Activated CD4-positive, alpha-beta T cell treated with anti-CD3 and anti-CD28 coated beads, Interleukin-2, amount 50 U/mL, for 48 hours (primary cell): ENCODE measurements at places on chromosomes 1 and 21.

- no peak for DNase-seq
These were observed 361.5 kb downstream of the KIF26B start for GRCh38 chr1:245516284-245516759.

DNA sequence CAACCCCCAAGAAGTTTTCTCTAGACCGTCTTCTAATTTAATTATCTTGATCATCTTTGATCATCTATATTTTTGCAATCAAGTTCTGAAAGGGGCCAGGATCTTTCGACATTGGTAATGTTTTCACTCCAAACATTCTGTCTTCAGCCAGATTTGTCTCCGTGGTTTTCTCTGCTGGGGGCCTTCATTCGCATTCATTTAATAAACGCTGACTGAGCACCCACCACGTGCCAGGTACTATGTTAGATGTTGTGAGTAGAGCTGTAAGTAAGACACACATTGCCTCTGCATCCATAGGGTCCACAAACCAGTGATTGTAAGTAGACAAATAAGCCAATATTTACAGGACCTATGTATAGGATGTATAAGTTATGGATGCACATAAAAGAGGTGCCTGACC lies 134.5 kb upstream of the MROH9 start:
- DNase-seq = no peak

DNA sequence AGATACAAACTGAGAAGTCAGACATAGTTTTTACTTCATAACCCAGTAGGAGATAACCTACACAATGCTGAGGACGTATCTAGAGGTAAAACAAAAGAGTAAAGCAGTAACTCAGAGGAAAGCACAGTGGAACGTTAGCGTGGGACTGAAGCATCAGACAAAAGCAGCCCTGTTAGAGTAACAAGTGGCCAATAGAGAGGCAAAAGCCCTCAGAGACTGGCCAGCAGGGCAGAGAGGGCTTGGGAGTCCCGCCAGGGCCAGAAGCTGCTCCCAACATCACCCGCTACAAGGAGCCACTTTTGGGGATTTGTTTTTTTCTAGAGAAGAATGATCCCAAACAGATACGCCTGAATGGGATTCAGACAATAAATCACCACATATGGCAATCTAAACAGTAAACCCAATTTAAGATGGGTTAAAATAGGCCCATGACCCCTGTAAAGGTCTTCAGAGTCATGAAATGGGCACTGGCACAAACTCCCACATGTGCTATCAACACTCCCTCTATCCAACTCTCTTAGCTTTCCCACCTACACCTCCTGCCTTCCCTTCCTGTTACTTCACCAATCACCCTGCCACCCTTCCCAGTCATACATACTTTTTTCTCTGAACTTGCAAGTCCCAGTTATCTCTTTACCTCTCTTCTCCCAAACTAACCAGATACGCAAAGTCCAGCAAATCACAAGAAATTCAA lies 17.2 kb downstream of the TADA1 start:
- no peak for DNase-seq

DNA sequence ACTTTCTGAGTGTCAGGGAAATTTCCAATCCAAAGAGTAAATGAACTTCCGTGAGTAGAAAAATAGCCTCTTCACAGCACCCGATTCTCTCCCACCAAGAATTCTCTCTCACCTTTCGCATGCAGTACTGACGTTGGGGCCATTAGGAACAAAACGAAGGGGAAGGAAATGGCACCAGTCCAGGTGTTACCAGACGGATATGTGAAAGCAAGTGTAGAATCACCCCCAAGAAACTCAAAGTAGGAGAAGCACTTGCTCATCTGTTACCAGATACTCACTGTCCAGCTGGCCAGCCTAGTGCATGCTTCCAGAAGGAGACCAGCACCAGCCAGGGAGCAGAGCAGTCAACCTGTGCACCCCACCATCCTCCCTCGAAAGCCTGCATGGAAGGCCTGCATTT lies 55.1 kb downstream of the ITPKB start:
- no peak for DNase-seq

DNA sequence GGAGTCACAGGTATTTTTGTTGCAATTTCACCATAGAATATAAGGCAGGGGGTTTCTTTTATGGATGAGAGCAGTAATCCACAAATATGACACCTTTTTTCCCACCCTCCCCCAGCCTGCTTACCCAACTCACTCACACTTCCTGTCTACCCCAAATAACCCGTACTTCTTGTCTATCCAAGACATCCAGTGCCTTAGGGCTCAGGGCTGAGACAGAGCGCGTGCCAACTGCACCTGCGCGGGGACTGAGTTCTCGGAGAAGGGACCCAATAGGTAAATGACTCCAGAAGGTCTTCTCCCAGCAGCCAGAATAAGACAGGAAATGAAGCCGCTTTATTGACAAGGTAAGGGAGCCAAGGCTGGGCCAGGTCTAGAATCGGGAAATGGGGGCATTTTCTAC lies 369.1 kb downstream of the SIPA1L2 start:
- DNase-seq = no peak

DNA sequence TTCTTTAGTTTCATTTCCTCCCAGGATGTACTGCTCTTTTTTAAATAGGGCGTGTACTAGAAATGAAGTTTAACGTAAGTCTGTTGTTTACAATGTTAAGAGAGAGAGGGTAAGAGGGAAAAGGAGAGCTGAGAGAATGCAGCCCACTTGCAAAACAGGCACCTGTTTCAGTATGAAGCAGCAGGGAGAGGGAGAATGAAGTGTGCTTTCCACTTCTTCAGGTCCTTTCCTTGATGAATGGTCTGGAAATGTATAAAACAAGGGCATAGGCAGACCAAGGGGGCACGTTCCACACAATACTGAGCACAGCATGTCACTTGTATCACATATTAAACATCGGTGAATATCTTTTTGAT lies 2.0 kb downstream of the KCNA3 start:
- DNase-seq = no peak

DNA sequence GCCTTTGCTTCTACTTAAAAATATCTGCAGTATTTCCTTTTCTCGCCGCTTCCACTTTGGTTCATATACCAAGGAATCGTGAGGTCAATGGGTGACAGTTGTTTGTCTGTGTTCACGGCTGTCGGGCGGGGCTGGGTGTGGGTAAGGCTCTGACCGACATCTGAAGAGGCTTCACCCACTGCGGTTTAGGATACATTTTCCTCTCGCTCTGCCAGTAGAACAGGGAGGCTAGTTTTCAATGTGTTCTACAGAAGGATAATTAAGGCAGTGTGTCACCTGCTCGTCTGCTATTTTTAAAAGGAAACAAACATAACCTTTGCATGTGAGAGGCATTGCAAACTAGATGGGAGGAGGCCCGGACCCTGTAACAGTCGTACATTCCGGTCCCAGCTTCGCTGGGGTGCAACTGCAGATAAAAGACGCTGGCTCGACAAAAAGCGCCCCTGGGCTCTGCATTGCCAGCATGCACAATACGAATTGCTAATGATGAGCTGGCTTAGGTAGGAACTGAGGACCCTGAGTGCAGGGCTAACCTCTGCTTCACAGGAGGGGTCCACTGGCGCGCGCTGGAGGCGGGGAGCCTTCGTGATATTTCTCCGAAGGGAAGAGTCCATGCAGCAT lies 8.5 kb upstream of the ERG start:
- no peak for DNase-seq

DNA sequence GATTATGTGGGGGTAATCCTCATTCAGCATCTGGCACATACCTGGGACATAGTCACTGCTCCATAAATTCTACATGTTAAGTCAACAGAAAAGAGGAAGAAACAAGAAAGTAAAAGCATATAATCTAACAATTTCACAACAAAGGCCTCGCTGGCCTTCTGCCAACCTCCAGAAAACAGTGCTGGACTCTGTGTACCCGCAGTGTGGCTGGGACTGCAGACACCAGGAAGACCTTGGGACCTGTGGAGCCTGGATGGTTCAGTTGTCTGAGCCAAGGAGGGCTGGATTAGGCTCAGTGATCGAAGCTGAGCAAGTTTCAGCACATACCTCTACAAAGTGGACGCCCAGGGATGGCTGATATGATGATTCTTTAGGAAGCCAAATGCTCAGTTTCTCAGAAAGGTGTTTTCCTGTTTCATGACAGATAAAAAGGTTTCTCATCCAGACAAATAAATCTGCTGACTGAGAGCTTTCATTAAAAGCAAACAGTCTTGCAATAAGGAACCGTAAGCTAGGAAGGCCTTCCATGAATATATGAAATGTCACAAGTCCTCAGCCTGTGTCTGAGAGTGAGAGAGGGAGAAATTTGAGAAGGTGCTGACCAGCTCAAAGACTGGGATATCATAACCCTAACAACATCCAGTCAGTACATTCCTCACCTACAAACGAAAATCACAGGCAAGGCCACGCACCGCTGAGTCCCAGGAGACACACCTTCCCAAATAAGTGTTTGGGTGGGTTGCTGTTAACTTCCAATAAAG lies 48.4 kb downstream of the CAPZB start:
- DNase-seq = no peak

DNA sequence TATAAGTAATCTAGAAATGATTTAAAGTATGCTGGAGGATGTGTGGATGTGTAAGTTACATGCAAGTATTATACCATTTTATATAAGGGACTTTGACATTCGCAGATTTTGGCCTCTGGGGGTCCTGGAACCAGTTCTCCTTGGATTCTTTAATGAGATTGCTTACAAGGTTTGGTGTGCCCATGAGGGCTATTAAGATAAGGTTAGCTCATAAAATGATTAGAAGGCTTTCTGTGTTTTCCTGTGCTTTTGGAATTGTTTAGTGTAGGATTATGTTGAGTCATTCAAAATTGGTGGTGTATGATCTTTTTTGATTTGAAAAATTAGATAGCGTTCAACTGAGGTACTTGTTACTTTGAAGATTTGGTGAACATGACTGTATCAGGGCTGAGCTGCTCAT lies 5.6 kb downstream of the USP25 start:
- DNase-seq = no peak

DNA sequence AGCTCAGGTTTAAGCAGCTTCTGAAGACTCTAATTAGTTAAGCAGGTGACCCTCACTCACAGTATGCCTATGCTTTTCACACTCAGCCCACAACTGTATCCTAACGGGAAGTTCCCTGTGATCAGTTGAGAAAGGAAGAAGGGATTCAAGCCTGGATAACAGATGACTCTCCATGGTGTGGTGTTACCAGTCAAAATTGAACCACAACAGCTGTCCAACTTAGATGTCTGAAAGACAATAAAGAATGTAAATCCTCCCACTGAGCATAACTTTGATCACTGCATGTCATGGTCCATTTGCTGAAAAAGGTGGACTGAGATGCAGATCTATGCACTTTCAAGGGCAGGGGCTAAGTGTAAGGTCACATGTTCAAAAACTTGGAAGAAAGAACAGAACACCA lies 32.3 kb upstream of the DIPK1A start:
- no peak for DNase-seq

GRCh38 chr1:207695891-207696290 lies 51.0 kb downstream of the CR1L start:
- no peak for DNase-seq

- no peak for DNase-seq
These were observed 162.0 kb upstream of the ZP4 start for GRCh38 chr1:238052496-238053266.

GRCh38 chr1:90387805-90388204 lies 329.3 kb downstream of the BARHL2 start:
- no peak for DNase-seq

- no peak for DNase-seq
These were observed 9.3 kb downstream of the SLAMF8 start for GRCh38 chr1:159835862-159836525.

DNA sequence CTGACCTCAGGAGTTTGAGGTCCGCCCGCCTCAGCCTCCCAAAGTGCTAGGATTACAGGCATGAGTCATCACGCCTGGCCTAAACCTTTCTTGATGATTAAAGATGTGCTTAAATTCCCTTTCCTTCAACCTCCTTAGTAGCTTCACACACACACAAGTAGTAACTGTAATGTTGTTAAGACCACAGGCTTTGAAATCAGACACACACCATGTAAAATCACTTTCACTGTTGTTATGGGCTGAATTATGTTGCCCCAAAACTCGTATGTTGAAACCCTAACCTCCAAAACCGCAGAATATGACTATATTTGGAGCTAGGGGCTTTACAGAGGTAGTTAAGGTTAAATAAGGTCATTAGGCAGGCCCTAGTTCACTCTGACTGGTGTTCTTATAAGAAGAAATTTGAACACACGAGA lies 180.2 kb downstream of the NR5A2 start:
- DNase-seq = no peak

- DNase-seq = peak; percentile 17
These were observed 89.7 kb upstream of the HMCN1 start for GRCh38 chr1:185644531-185644930.

DNA sequence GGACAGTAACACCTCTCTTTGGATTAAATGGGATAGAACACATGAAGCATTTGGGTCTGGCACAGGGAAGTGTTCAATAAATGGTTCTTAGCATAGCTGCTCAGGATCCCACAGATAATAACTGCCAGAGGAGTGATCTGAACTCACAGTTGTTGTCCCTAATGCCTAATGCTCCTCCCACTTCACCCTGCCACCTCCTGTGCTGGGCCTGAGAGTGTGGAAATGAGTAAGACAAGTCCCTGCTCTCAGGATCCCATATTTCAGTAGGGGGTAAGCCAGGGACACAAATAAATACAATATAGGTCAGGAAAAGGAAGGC lies 19.9 kb upstream of the FOXO6 start:
- DNase-seq = no peak

DNA sequence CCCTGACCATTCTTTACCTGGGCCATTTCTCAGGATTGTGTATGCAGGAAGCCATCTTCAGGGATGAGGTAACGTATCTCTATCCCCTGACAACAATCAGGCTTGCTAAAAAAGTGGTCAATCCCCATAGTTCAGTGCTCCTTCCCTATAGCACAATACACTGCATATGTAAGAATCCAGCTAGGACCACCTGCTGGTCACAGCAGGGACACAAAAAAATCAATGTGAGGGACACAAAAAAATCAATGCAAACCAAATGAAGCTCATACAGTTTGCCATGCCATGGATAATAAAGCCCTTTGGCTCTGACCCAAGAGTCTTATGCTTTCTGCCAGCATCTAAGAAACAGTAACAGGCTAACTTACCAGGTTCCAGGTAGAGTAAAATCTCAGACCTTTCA lies 16.3 kb downstream of the ACBD6 start:
- no peak for DNase-seq

- DNase-seq = no peak
These were observed 1.2 kb upstream of the CAMTA1 start for GRCh38 chr1:6783936-6784559.

DNA sequence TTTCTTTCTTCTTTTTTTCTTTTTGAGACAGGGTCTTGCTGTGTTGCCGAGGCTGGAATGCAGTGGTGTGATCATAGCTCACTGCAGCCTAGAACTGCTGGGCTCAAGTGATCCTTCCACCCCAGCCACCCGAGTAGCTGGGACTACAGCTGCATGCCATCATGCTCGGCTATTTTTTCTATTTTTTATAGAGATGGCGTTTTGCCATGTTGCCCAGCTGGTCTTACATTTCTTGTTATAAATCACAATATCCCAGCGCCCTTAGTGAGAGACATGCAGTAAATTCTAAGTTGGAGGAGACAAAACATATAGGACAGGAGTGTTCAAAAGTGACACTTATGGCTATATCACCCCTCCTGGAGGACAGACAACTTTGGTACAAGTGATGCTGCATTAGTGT lies 31.3 kb upstream of the ACTN2 start:
- no peak for DNase-seq

GRCh38 chr1:150141452-150141851 lies 8.3 kb upstream of the PLEKHO1 start:
- no peak for DNase-seq

- DNase-seq = no peak
These were observed 41.8 kb downstream of the NTPCR start for GRCh38 chr1:232992227-232992626.

- no peak for DNase-seq
These were observed 318.3 kb downstream of the GRIK1 start for GRCh38 chr21:29621525-29621924.
